Spinal cord (tissue), 10 donors: ENCODE measurements at places on chromosomes 6 and 20.

DNA sequence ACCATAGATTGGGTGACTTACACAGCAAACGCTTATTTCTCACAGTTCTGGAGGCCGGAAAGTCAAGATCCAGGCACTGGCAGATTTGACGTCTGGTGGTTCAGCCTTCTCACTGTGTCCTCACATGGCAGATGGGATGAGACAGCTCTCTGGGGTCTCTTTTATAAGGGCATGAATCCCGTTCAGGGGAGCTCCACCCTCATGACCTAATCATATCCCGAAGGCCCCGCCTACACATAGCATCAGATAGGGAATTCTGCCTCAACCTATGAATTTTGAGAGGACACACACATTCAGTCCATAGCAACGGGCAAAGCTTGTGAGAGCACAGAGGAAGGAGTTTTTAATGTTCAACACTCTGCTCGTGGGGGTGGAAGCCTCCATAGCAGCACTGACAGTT lies 27.5 kb downstream of the DAAM2 start:
- no peak for DNase-seq

DNA sequence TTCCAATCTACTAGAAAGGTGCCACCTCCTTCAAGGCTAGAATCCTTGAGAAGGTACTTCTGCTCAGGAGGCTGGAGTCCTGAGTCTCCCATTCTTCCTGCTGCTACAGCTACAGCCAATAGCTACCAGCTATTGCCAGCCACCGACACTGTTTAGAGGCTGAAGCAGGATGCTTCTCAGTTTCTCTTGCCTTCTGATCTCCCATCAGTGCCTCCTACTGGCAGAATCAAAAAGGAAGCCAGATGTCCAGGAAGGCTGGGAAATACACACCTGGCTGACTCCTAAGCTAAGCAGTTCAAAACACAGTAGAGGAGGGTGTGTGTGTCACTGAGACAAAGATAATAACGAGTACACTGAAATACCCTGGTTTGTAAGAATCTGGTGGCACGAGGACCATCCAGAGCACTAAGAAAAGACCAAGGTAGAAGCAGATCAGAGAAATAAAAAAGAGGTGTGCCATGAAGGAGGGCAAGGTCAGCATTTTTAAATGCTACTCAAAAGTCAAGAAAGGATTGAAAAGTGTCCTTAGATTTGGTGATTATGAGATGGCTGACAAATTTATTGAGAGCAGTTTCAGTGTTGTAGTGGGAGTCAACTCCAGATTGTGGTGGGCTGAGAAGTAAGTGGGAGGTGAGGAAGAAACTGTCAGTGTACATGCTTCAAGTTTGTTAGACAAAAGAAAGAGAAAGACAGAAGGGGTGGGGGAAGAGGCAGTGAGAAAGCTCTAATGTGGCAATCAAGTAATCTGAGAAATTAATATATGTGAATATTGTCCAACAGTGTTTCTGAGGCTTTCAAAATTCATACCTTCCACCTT lies 2.3 kb upstream of the HLA-DMA start:
- no peak for DNase-seq

DNA sequence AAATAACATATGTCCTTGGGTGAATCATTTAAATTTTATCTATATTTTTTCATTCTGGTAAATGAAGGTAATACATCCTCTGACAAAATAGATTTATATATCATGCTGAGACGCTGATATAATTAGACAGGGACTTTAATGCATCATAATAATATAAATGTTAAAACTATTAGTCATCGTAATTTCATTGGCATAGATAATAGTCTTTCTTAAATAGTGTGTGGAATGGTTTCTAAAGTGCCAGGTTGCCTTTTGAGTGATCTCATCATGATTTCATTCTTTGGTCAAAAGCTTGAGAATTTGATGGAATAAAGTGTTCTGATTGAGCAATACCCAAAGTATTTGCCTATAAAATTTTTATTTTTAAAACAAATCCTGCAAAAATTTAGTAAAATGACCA lies 43.2 kb upstream of the BMP5 start:
- DNase-seq = no peak

DNA sequence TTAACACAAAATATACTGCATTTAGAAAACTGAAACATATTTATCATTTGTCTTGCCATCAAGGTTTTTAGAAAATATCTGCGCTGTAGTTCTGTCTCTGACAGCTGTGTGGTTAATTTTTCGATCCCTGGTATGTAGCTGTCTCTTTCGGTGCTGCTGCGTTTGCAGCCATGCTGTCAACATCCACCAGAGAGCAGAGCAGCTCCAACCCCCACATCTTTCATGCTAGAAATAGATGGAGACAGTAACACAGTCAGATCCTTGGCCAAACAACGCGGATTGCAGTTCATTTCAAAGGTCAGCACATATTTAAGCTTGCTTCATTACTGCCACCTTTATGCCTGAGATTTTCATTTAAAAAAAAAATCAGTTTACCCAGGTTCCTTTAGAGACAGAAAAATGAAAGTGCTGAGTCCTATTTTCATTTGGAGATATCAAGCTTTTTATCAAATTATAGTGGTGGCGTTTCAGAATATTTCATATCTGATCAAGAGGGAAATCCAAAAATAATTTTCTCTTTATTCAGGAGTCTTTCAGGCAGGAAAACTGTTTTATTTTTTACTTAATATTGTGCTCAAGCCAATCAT lies 157.7 kb upstream of the MMS22L start:
- DNase-seq = peak; percentile 92

GRCh38 chr6:146931214-146931613 lies 273.0 kb upstream of the STXBP5 start:
- no peak for DNase-seq

DNA sequence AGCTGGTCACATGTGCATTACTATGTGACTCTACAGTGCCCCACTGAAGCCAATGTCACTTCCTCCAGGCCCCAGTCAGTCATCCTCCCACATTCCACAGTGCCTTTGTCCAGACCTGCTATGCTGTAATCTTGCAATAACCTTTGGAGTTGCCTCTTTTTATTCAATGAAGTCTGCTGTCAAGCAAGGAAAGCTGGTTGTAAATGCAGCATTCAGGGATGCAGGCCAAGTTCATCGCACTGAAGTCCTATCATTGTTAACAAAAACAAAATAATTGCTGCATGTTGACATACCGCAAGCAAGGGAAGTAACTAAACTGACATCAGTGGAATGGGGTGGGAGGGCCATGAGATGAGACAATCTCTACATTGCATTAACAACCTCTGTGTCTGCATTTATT lies 131.2 kb upstream of the CDYL start:
- no peak for DNase-seq

DNA sequence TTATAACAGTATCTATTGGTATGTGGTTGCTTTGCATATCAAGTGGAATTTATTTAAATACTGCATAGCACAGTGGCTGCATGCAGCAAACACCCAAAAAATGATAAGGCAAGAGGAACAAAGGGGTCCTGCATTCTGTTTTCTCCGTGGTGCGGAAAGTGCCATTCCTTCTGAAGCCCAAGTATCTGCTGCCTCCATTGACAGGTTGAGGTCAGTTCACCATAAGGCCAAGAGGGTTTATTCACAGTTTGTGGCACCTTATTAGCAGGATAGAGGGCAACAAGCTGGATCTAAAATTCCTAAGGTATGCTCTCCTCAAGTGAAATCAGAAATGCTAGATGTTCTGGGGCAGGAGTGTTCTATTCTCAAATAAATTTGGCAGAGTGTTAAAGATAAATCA lies 9.3 kb downstream of the CARMIL1 start:
- no peak for DNase-seq

GRCh38 chr20:5495939-5496338 lies 179.2 kb upstream of the PROKR2 start:
- no peak for DNase-seq

DNA sequence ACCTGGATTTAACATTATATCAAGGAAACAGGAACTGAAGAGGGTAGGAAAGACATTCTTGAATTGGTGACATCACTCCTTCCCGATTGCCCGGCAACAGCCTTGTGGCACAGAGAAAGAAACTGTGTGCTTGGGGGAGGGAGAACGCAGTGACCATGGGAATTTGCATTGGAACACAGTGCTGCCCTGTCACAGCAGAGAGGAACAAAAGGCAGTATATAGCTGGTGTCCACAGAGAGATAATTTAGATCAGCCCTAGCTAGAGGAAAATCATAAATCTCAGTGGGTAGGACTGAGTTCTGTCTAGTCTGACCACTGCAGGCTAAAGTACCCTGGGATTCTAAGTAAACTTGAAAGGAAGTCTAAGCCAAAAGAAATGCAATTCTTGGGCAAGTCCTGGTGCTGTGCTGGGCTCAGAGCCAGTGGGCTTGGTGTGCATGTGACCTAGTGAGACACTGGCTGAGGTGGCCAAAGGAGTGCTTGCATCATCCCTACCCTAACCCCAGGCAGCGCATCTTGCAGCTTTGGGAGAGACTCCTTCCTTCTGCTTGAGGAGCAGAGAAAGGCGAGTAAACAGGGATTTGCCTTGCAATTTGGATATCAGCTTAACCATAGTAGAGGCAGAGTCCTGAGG lies 697.6 kb downstream of the HACE1 start:
- DNase-seq = peak; percentile 15

GRCh38 chr20:3843490-3843889 lies 3.1 kb upstream of the MAVS start:
- no peak for DNase-seq

GRCh38 chr6:27076116-27076515 lies 171.4 kb upstream of the PRSS16 start:
- DNase-seq = no peak

DNA sequence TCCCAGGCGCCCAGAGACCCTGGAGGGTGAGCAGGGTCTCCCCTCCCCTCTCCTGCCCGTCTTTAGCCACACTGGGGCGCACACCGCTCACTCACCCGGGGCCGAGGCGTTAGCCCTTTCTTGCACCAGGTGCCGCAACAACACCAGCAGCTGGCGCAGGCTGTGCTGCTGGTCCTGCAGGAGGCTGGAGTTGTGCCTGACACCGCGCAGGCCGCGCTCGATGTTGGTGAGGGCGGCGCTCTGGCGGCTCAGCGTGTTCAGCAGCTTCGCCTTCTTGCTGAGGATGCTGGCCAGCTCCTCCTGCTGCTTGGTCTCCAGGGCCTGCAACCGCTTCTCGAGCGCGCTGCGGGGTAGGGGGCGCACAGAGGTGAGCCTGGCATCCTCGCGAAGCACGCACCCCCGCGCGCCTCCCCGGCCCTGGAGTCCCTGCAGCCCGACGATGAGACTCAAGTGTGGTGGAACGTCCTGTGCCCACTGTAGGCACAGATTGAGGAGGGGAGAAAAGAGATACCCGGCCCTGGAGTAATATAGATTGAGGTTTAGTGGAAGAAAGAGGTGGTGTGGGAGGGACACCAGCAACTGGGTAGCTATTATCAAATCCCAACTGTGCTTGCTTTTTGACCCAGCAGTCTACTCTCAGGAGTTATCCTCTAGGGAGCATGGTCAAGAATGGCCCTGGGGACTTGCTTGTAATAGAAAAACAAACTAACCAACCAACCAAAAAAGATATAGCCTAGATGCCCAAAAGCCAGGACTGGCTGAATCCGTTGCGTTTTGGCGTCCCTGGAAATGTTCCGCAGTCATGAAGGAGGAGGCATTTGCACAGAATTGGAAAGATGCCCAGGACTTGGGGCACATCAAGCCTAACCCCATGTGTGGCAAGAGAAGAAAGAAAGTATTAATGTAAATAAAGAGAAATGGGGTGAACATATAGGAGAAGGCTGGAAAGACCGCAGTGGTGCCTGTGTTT lies 30.9 kb downstream of the ANGPT4 start:
- DNase-seq = no peak

GRCh38 chr6:16296061-16296670 lies 57.8 kb downstream of the GMPR start:
- DNase-seq = no peak

GRCh38 chr6:149147938-149148718 lies 169.4 kb upstream of the TAB2 start:
- no peak for DNase-seq

GRCh38 chr20:50824137-50824536 lies 29.3 kb downstream of the BCAS4 start:
- DNase-seq = no peak

DNA sequence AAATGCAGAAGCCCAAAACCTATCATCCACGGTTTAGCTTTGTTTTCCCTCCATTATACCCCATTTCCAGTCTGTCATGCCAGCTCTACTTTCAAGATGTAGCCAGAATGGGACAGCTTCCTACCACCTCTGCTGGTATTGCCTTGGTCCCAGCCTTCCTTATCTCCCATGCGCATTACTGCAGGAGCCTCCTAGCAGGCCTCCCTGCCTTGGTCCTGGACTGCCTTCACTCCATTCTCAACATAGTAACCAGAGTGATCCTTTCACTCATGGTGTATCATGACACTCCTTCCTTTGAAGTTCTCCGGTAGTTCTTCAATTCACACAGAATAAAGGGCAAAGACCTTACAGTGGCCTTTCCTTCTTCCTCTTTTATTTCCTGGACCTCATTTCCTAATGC lies 15.9 kb downstream of the TPD52L1 start:
- no peak for DNase-seq

- DNase-seq = no peak
Observed at GRCh38 chr6:11922901-11923300, 89.2 kb upstream of the HIVEP1 start.

GRCh38 chr20:64106981-64107735 lies at the start of gene NPBWR2:
Gene NPBWR2 (minus strand): TSS chr20:64107565. CDS start chr20:64106831, 734 bp downstream.
- DNase-seq = no peak

DNA sequence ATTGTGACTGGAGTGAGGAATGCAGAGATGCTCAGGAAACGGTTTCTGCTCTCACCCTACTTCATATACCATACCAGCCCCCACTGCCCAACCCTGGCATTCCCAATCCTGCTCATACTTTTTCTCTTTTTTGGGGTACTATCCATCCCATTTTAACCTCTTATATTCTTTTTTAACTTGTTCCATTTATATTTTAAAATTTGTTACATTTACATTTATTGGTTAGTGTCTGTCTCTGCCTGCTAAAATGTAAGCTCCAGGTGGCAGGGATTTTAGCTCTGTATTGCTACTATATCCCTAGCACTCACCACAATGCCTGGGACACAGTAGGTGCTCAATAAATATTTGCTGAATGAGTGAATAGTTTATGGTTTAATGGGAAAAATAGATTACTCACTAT lies 8.1 kb downstream of the FERMT1 start:
- no peak for DNase-seq
